ENCODE measurements at places on chromosomes 2 and 18. TPM values are rescaled to one million over a fixed set of nuclear protein-coding genes. Genes with fewer than 3 reads are reported as not detected.

SFTPB gene
- not detected for total RNA-seq

IL36G gene
- not detected for total RNA-seq

PCARE gene
- not detected for total RNA-seq

PHOSPHO2 gene
- 3.8 TPM for total RNA-seq

ALK gene
- total RNA-seq: 0.37 TPM

RIT2 gene
- not detected for total RNA-seq

NXPH2 gene
- total RNA-seq: not detected

SERPINB7 gene
- total RNA-seq: not detected

DNAJC5G gene
- total RNA-seq: 0.19 TPM

NDUFS1 gene
- 72.1 TPM for total RNA-seq

NEUROD1 gene
- total RNA-seq: not detected

ATG9A gene
- 38.5 TPM for total RNA-seq

SLC9A2 gene
- not detected for total RNA-seq

LIMS4 gene
- 8.2 TPM for total RNA-seq

COLEC11 gene
- total RNA-seq: 3.8 TPM

CXCR1 gene
- 1.1 TPM for total RNA-seq

GNLY gene
- total RNA-seq: 5.3 TPM

ZNF512 gene
- 27.4 TPM for total RNA-seq

SKOR2 gene
- total RNA-seq: not detected

TP53I3 gene
- total RNA-seq: 23.5 TPM

PLA2R1 gene
- total RNA-seq: 11.7 TPM

RAB6C gene
- total RNA-seq: not detected

SIX3 gene
- total RNA-seq: not detected

DNAJC10 gene
- 103 TPM for total RNA-seq

COLEC12 gene
- 23.0 TPM for total RNA-seq

GNAL gene
- 27.9 TPM for total RNA-seq

SOWAHC gene
- total RNA-seq: 8.8 TPM

AQP4 gene
- not detected for total RNA-seq

RTP5 gene
- total RNA-seq: not detected

GAL3ST2 gene
- total RNA-seq: not detected

GPR75 gene
- total RNA-seq: 1.7 TPM

UPP2 gene
- not detected for total RNA-seq

CNGA3 gene
- total RNA-seq: 0.38 TPM

DUSP19 gene
- 5.7 TPM for total RNA-seq

SGPP2 gene
- total RNA-seq: not detected

HOXD8 gene
- total RNA-seq: 31.3 TPM

L3MBTL4 gene
- total RNA-seq: 10.5 TPM

PRR30 gene
- total RNA-seq: not detected

ALPP gene
- total RNA-seq: not detected

WDR7 gene
- total RNA-seq: 24.9 TPM

GALR1 gene
- total RNA-seq: 0.05 TPM

NLRC4 gene
- total RNA-seq: 3.5 TPM

RUFY4 gene
- total RNA-seq: not detected

TNFRSF11A gene
- total RNA-seq: 7.2 TPM

SH2D6 gene
- total RNA-seq: not detected
